Astrocyte (in vitro differentiated cells and primary cell): ENCODE measurements at places on chromosomes 11 and 22. TPM values are rescaled to one million over a fixed set of nuclear protein-coding genes. Genes with fewer than 3 reads are reported as not detected.
A peak's percentile ranks its signal among the peaks of the same experiment; 100 is the strongest.

GRCh38 chr11:117569911-117570310 is 227.1 kb downstream of the DSCAML1 start:
- H3K27ac ChIP-seq = no peak overlapping the region
- H3K4me3 ChIP-seq = no peak overlapping the region
- no peaks in the 10 kb centered on the region for H3K4me1 ChIP-seq
- H3K36me3 ChIP-seq = no peaks in the 10 kb centered on the region
- DNase-seq = no peak

DNA sequence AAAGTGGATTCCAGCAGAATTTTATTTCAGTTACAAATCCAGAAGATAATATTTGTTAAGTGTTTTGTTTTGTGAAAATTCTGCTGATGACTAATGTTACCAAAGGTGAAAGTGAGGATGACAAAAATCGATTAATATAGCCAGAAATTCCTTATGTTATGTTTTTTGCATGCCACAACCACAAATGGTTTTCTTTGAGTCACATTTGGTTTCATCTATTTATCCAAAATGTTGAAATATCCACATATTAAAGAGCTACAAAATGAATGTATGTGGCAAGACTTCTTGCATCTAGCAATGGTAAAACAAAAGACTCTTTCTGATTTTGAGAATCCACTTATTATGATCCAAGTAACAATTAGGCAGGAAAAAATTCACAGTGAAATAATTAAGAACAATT is 150.1 kb upstream of the LRRC4C start:
- H3K4me1 ChIP-seq = no peaks in the 10 kb centered on the region
- no peaks in the 10 kb centered on the region for H3K27me3 ChIP-seq
- no peak overlapping the region for H3K27ac ChIP-seq
- H3K36me3 ChIP-seq = no peaks in the 10 kb centered on the region

GRCh38 chr22:50481440-50482106 is at the start of gene ADM2:
Gene ADM2, plus strand, starts transcription at chr22:50481543. Its CDS starts 305 bp downstream, at chr22:50481848.
- H3K4me1 ChIP-seq = peaks cover 2% of the 10 kb centered on the region
- H3K27me3 ChIP-seq = peaks cover 17% of the 10 kb centered on the region
- H3K36me3 ChIP-seq = no peaks in the 10 kb centered on the region
- no peak within 1 kb of the TSS for H3K4me3 ChIP-seq

DNA sequence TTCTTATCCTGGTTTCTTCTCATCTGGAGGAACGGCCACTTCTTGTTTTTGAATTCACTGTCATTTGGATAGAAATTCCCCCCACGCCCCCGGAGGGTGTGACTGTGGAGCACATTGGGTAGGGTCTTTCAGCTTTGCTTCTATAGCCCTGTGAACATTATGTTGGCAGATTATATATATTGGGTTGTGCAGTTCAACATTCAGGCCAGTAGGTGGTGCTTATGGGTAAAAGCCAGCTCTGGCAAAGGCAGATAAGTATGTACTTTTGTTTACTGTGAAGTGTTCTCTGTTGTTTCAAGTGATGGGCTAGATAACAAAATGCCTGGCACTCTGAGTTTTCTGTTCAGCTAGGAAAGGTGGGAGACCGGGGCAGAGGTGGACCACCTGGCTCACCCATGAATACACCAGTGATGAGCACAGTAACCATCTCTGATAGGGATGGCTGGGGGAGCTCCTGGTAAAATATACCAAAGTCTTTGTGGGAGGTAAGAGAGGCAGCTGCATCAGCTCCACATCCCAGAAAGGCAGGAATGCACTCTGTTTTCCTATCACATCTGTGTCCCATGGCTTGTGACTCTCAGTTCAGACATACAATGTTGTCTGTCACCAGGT is 1348.2 kb upstream of the RAG2 start:
- H3K4me1 ChIP-seq = no peaks in the 10 kb centered on the region
- no peaks in the 10 kb centered on the region for H3K27me3 ChIP-seq
- H3K4me3 ChIP-seq = no peak overlapping the region
- no peak overlapping the region for H3K27ac ChIP-seq

- H3K4me3 ChIP-seq = no peak overlapping the region
- H3K36me3 ChIP-seq = no peaks in the 10 kb centered on the region
- no peaks in the 10 kb centered on the region for H3K4me1 ChIP-seq
- no peak overlapping the region for H3K27ac ChIP-seq
These were observed 552 bp downstream of the PRR33 start for GRCh38 chr11:1890856-1891830.

- H3K36me3 ChIP-seq = no peaks in the 10 kb centered on the region
- no peak overlapping the region for H3K27ac ChIP-seq
- DNase-seq = no peak
- H3K4me3 ChIP-seq = no peak overlapping the region
- H3K4me1 ChIP-seq = peaks cover 15% of the 10 kb centered on the region
- no peaks in the 10 kb centered on the region for H3K27me3 ChIP-seq
These were observed 58.8 kb upstream of the LINC01488 start for GRCh38 chr11:69422645-69423044.

OLFML1 gene
- total RNA-seq = not detected in 2 replicates

DNA sequence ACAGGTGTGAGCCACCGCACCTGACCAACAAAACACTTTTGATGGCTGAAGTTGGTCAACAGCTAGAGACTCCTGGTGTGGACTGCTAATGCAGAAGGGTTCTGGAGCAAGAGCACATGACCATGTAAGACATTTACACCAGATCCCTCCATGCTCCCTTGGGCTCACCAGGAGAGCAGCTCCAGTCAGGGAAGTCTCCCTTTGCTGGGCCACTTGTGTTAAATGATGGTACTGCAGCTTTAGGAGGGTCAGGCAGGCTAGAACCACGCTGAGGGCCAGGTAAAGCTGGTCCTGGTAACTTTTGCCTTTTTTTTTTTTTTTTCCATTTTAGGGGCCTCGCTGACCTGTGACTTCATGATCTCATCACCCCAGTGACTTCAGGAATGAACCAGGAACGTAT is 146.4 kb downstream of the FBXO7 start:
- no peak overlapping the region for H3K27ac ChIP-seq
- peaks cover 14% of the 10 kb centered on the region for H3K4me1 ChIP-seq
- no peaks in the 10 kb centered on the region for H3K36me3 ChIP-seq
- peaks cover 11% of the 10 kb centered on the region for H3K27me3 ChIP-seq
- H3K4me3 ChIP-seq = no peak overlapping the region

- no peak overlapping the region for H3K4me3 ChIP-seq
- no peaks in the 10 kb centered on the region for H3K4me1 ChIP-seq
- H3K36me3 ChIP-seq = no peaks in the 10 kb centered on the region
- H3K27me3 ChIP-seq = peaks cover 16% of the 10 kb centered on the region
- no peak for DNase-seq
These were observed 13.6 kb upstream of the CD3E start for GRCh38 chr11:118290923-118291322.

OR6A2 gene
- total RNA-seq = 0.09 TPM in 1 of 2 replicates, not detected in the other

DNA sequence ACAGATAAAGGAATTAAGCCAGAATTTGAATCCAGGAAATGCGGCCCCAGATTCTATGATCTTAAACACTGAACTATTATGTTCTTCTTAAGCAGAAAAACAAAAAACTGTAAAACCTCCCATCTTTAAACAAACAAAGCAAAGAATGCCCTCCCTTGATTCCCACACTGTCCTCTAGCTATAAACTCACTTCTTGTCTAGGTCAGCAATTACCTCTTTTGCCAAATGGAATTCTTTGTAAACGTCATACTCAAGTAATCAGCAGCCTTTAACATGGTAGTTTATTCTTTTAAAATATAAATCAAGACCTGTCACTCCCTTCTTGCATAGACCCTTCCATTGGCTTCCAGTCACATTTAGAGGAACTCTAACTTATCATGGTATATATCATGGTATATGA is 958.9 kb upstream of the CNTN5 start:
- no peak overlapping the region for H3K27ac ChIP-seq
- H3K4me3 ChIP-seq = no peak overlapping the region
- no peaks in the 10 kb centered on the region for H3K27me3 ChIP-seq
- no peaks in the 10 kb centered on the region for H3K4me1 ChIP-seq
- DNase-seq = no peak

DNA sequence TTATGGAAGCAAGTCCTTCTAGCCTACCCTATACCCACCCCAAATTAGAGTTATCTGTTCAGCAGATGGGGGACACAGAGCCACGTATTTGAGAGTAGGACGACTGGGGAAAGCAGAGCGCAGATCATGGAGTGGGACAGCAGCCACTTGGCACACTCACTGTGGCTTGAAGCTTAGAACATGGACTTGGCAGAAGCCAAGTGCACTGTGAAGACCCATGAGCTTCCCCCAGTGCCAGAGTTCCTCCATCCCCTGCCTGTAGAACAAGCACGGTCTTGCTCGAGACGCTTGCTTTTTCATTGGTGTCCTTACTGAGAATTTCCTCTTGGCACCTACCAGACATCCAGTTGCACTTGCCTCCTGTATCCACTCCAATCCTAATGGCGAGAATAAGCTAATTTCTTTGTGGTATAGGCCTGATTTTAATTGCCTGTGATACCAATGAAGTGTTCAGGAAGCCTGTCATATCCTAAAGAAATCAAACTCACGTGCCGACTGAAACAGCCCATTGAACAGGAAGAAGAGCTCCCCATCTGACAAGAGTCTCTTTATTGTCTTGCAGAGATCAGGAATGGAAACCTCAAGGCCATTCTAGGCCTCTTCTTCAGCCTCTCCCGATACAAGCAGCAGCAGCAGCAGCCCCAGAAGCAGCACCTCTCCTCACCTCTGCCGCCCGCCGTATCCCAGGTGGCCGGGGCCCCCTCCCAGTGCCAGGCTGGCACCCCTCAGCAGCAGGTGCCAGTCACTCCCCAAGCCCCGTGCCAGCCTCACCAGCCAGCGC is 166.9 kb downstream of the NAV2 start:
- H3K4me3 ChIP-seq = no peak overlapping the region
- DNase-seq = no peak
- no peaks in the 10 kb centered on the region for H3K4me1 ChIP-seq
- no peaks in the 10 kb centered on the region for H3K27me3 ChIP-seq
- H3K36me3 ChIP-seq = peaks cover 9% of the 10 kb centered on the region

DNA sequence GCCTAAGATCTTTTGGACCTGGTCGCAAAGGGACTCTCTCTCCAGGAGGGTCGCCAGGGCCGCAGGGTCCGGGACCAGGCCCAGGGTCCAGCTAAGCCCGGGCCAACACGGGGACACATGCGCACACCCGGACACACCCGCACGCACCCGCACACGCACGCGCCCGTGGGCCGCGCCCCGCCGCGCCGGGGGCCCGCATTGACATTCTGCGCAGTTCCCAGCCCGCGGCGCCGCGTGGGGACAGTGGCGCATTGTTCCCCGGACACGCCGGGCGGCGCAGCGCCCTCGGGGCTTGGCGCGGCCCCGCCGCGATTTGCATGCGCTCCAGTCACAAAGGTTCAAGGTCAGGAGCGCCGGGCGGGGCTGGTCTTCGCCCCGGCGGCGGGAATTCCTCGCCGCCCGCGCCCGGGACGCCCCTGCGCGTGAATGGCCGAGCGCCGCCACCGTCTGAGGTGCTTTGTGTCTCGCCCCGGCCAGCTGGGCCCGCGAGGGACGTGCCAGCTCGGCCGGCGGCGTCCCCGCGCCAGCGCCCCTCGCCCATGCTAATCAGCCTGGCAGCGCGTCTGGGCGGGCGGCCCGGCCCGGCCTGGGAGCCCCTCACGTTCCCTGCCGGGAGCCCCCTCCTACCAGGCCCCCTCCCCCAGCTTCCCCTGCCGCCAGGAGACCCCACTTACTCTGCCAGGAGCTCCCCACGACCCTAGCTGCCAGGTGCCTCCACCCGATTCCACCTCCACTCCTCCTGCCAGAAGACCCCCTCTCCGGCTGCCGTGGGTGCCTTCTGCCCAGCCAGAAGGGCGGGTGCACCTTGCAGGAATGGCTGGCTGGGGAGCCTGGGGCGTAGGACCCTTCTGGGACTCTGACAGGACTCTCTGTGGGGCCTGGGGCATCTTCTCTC is 50.5 kb upstream of the WNT7B start:
- no peaks in the 10 kb centered on the region for H3K27me3 ChIP-seq
- DNase-seq = no peak
- H3K27ac ChIP-seq = no peak overlapping the region
- H3K4me3 ChIP-seq = peak overlapping the region; percentile 47
- no peaks in the 10 kb centered on the region for H3K36me3 ChIP-seq

DNA sequence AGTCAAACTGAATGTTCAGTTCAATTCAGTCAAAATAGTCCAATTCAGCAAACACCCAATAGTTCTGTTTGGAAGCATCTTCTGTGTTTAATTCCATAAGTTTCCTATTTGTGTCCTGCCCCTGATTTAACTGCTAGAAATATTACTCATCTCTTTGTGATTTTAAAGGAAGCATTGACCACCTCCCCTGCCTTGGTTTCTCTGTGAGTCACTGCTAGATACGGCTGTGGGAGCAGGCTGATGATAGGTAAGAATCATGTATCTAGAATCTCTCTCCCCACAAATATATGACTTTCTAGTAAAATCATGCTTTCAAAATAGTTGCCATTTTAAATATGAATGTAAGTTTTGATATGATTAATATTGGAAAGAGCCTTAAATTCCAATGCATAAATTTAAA is 888.5 kb downstream of the NTM start:
- peak overlapping the region; percentile 27 for H3K27ac ChIP-seq
- no peaks in the 10 kb centered on the region for H3K36me3 ChIP-seq
- H3K4me1 ChIP-seq = peaks cover 8% of the 10 kb centered on the region
- no peaks in the 10 kb centered on the region for H3K27me3 ChIP-seq
- no peak overlapping the region for H3K4me3 ChIP-seq
- peak; percentile 68 for DNase-seq

- no peak overlapping the region for H3K27ac ChIP-seq
- no peak for DNase-seq
- H3K36me3 ChIP-seq = no peaks in the 10 kb centered on the region
- H3K27me3 ChIP-seq = peaks cover 45% of the 10 kb centered on the region
- H3K4me1 ChIP-seq = no peaks in the 10 kb centered on the region
These were observed 72.0 kb upstream of the SHISAL1 start for GRCh38 chr22:44384563-44385295.

- no peak for DNase-seq
- no peak overlapping the region for H3K4me3 ChIP-seq
- H3K27me3 ChIP-seq = peaks cover 3% of the 10 kb centered on the region
- no peaks in the 10 kb centered on the region for H3K36me3 ChIP-seq
These were observed 6.6 kb downstream of the PLEKHB1 start for GRCh38 chr11:73652856-73653559.

SLC22A25 gene
- not detected in 2 replicates for total RNA-seq

- no peaks in the 10 kb centered on the region for H3K4me1 ChIP-seq
- H3K27ac ChIP-seq = no peak overlapping the region
- H3K4me3 ChIP-seq = no peak overlapping the region
- H3K36me3 ChIP-seq = no peaks in the 10 kb centered on the region
- peaks cover 2% of the 10 kb centered on the region for H3K27me3 ChIP-seq
These were observed 232.7 kb downstream of the DSCAML1 start for GRCh38 chr11:117564321-117564720.

- no peaks in the 10 kb centered on the region for H3K36me3 ChIP-seq
- no peak for DNase-seq
- H3K4me1 ChIP-seq = peaks cover 8% of the 10 kb centered on the region
- H3K27me3 ChIP-seq = no peaks in the 10 kb centered on the region
- no peak overlapping the region for H3K4me3 ChIP-seq
These were observed 35.8 kb upstream of the POU2AF2 start for GRCh38 chr11:111209543-111210355.

- peak; percentile 77 for DNase-seq
- H3K4me1 ChIP-seq = peaks cover 13% of the 10 kb centered on the region
- H3K27me3 ChIP-seq = peaks cover 8% of the 10 kb centered on the region
- H3K36me3 ChIP-seq = no peaks in the 10 kb centered on the region
- no peak overlapping the region for H3K27ac ChIP-seq
These were observed 28.4 kb downstream of the RASD2 start for GRCh38 chr22:35568751-35569739.

- H3K36me3 ChIP-seq = no peaks in the 10 kb centered on the region
- H3K27ac ChIP-seq = peak overlapping the region; percentile 37
- H3K27me3 ChIP-seq = no peaks in the 10 kb centered on the region
- H3K4me1 ChIP-seq = peaks cover 41% of the 10 kb centered on the region
These were observed 2.8 kb downstream of the MAP3K11 start for GRCh38 chr11:65611028-65611757.

GRCh38 chr11:59668188-59668949 is 468 bp downstream of the PATL1 start:
- DNase-seq = peak; percentile 20
- peak overlapping the region; percentile 97 for H3K27ac ChIP-seq
- H3K4me1 ChIP-seq = peaks cover 12% of the 10 kb centered on the region
- peaks cover 24% of the 10 kb centered on the region for H3K36me3 ChIP-seq
- H3K27me3 ChIP-seq = no peaks in the 10 kb centered on the region

B3GAT1 gene
- total RNA-seq = 1.9 TPM in 2 replicates
